ENCODE measurements at places on chromosomes 6 and 20.
A peak's percentile ranks its signal among the peaks of the same experiment; 100 is the strongest.

DNA sequence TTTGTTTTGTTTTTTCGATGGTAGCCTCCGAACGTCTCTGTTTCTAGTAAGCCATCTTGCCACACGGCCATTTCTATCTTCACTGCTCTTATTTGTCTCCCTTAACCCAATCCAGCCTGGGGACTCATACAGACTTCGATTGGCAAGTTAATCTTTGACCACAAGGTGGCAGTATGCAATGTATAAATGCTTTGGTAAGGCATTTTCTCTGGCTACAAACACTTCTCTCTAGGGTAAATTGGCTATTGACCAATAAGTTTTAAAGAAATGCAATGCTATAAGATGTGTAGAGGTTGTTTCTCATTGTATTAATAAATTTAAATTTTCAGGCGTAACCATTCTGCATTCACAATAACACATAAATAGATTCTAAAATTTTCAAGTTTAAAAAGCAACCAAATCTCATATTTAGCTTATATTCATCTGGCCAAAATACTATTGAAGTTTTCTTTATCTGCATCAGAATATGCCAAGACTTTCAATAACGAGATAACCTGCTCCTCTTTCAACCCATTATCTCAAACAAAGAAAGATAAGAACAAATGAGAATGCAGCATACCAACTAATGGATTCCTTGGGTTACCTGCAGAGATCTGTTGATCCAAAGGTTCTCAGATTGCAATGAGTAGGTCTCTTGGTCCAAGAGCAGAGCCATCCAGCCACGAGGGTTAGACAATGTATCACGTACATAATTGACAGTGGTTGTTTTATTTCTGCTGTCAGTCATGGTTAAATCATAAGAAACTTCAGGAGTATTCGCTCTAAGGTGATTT is 231.9 kb downstream of the PKHD1 start:
- DNase-seq: peak; percentile 15

- DNase-seq: no peak
These were observed 133.8 kb upstream of the CCN2 start for GRCh38 chr6:132084811-132085509.

- no peak for DNase-seq
These were observed 6.7 kb downstream of the PCMT1 start for GRCh38 chr6:149756261-149756636.

- no peak for DNase-seq
These were observed 529.7 kb downstream of the TBC1D32 start for GRCh38 chr6:120804612-120805011.

DNA sequence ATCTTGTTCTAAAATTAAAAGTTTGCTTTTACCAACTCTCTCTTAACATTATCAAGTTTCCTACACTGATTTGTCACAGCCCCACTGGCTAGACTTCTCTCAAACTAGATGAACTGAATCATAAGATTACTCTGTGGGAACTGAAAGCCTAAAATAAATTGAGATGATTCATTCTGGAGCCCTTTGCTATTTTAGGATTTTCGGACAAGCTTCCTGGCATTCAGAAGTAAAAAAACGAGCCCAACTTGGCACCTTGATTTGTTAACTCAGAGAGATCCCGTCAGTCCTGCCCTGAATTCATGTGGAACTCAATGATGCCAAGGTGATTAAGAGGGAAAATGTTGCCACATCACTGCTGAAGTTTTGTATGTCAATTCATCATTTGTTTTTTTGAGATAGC is 122.0 kb upstream of the NRSN1 start:
- DNase-seq: no peak

DNA sequence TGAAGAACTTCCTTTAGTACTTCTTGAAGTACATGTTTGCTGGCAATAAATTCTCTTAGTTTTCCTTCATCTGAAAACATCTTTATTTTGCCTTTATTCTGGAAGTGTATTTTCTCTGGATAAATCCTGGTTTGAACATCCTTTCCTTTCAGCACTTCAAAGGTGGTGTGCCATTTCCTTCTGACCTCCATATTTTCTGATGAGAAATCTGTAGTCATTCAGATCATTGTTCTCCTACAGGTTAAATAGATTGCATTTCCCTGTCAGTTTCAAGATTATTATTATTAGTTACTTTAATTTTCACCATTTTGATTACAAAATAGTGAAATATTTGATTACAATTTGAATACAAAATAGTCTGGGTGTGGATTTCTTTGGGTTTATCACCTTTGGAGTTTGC is 134.5 kb downstream of the CDH26 start:
- no peak for DNase-seq

DNA sequence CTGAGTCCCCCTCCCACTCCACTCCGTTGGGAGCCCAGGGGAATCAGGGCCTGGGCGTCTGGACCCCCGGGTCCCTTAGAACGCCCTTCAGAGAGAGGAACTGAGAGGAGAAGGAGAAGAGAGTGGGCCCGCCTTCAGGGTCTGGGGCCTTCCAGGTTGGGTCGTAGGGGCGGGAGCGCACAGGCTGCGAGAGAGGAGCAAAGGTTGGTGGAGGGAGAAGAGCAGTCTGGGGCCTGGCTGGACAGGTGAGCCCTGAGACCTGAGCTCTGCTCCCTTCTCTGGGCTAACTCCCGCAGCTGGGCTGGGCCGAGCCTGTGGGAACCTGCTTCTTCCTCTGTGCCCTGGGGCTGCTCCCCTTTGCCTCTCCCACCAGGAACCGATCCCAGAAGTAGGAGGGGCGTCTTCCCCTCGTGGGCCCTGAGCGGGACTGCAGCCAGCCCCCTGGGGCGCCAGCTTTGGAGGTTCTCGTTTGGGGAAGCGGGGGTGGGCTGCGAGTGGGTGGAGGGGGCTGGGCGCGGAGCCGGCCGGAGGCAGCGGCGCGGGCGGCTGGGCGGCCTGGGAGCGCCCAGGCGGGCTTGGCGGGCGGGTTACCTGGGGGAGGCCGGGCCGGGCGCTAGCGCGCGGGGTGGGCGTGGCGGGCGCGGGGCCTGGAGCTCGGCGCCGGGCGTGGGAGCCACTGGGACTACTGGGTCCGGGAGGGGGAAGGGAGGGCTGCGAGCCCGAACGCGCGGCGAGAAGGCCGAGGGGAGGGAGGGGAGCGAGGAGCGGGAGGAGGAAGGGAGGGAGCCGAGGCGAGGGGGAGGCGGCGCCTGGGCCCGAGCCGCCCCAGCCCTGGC is at the start of gene DDR1:
DDR1 (plus strand) TSS at position 835 of the 836 bp plus-strand sequence. CDS start 4,211 bp downstream, outside the sequence.
- peak; percentile 50 for DNase-seq

DNA sequence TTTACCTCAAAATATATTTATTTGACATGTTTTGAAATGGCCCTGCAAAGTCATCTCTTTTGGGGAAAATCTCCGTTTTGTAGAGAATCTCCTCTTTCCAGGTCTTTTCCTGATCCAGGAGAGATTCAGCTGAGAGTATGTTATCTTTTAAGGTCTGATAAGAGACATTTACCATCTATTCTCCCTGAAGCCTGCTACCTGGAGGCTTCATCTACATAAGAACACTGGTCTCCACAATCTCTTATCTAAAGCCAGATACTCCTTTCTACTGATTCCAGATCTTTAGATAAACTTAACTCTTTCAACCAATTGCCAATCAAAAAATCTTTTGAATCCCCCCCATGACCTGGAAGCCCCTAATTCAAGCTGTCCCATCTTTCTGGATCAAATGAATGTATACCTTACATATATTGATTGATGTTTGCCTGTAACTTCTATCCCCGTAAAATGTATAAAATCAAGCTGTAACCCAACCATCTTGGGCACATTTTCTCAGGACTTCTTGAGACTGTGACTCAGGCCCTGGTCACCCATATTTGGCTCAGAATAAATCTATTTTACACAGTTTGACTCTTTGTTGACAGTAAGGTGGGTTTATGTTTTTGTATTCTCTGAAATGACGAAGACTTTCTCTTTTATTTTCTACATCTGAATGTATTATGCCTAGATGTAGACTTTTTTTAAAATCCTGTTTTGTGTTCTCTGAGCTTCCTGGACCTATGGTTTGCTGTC is 95.5 kb downstream of the ECT2L start:
- DNase-seq: no peak

- peak; percentile 43 for DNase-seq
These were observed 920 bp upstream of the RNF5 start for GRCh38 chr6:32177183-32177787.

DNA sequence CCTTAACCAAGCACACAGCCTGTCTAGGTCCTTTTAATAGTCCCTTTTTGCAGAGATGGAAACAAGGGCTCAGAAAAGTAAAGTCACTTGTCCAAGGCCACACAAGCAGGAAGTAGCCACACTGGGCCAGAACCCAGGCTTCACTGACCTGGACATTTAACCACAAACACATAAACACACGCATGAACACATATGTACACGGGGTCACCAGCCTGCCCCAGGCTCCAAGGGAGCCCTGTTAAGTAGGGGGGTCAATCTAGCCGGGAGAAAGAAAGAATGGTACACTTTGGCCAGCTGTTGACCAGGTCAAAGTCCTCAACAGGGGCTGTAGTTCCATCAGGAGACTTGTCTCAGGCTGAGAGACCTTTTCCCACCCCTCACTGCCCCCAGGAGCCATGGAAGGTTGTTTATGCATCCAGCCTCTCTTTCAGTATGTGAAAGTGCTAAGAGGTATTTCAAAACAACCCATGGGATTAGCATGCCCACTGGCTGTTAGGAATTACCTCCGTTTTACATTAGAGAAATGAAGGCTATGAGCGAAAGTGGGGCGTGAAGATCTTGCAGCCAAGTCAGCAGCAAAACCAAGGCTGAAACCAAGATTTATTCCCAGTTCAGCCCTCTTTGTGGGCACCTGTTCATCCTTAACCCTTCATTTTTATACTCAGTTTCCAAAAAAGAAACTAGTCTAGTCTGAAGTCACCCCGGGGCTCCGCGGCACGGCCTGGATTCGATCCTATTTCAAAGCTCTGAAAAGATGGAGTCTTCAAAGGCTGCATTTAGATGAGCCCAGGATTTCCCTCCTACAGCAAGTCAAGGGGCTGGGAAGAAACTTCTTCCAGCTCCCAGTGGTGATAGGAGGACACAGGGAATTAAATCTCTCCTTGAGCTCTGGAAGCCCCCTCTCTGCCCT is 9.8 kb downstream of the SDC4 start:
- DNase-seq: no peak

GRCh38 chr6:111759836-111760785 is 113.1 kb downstream of the FYN start:
- DNase-seq: peak; percentile 64

DNA sequence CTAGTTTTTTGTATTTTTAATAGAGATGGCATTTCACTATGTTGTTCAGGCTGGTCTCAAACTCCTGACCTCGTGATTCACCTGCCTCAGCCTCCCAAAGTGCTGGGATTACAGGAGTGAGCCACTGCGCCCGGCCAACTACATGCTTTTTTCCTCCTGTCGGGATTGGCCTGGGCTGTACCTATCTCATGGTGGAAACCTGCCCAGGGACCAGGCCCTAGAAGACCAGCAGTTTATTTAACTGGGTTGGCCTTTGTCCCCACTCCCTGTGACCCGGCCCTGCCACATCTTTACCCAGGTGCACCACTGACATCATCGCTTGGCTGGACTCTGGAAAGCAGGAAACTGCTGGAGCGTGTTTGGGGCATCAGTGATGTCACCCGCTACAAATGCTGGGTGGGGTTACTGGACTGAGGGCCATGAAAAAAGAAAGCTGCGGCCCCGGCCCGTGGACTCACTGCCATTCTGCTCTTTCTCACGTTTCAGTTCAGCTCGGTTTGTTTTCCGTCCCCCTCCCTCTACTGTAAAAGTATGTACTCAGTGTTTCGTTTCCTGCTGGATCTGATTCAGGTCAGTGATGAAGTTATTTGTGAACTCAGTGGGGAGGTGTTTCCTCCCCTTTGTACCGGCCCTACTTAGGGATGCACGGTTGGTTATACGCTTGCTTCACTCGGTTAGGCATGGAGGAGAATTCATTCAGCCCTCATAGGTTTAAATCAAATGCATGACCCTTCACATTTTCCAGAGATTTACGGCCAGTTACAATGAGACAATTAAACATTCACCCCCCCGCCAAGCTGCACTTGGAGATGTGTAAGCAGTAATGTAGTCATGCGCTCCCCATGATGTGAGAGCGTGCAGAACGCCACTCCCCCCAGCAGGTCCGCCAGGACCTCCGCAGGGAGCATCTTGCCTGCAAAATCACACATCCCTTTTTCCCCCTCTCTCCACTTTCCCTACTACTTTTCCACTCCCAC is 179.3 kb downstream of the MTHFD1L start:
- DNase-seq: no peak

DNA sequence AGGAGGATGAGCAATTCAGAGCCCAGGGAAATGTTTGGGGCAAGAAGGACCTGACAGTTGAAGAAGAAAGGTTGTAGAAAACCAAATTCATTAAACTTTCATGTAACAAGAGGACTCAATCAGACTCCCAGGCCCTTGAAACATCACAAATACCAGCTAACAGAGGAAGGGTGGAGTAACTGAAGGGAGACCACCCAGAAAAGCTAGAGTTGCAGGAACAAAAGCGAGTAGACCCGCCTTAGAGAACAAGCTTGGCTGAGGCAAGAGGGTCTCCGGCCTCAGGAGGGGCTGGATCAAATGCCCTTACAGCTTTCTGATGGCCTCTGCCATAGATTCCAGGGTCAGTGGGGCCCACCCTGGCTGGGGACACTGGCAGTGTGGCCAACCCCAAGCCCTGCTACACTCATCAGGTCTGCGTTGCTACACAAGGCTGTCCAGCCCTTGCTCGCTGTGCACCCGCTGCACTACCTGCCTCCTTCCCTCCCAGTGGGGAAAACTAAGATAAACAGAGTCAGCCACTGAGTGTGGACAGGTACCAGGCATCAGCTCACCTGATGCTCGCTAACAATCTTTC is 110.0 kb downstream of the SLC23A2 start:
- no peak for DNase-seq

DNA sequence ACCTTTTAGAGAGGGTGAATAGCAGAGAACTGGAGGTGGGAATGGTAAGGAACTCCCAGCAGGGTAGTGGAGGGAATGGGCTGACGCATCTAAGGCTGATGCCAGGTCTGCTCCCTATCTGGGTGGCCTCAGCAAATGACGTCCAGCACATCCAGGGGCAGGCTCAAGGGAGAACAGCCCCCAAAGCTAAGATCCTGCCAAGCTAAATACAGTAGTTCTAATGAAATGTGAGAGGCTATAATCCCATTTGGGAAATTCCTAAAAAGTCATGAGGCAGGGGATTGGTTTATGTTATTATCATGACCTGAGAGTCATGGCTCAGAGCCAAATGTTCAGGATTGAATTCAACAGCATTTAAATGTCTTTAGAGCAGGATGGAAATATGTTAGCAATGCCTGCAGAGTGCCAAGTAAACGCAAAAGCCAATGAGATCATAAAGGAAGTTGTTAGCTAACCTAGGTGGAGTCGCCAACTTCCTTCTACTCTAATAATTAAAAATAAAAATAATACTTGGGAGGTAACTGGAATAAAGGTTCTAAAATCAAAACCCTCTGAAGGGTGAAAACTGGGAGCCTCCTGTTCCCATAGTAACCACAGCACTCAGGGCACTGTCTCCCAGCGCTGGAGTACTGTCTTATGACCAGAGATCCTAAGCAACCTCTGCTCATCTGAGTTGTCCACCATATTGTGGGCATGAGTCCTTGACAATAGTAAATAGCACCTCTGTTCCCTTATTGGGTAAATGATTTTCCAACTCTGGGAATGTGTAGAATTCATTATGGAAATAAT is 34.8 kb downstream of the IYD start:
- no peak for DNase-seq

DNA sequence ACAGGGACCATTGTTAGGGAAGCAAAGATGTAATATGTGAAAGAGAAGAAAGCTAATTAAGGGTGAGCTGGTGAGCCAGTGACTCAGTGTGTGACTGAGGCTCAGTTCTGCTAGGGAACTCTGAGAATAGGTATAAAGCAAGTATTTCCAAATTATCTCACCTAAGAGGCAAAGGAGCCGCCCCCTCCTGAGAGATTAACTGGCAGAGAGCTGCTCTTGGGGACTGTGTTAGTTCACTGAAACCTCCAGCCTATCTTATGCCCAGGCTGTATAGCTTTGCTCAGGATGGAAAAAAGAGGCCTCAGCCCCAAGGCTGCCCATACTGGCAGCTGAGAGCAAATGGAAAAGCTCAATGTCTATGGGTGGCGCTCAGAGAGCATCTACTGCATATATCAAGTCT is 152.0 kb downstream of the PAK5 start:
- no peak for DNase-seq
